ENCODE measurements at places on chromosomes 12 and 14.

DNA sequence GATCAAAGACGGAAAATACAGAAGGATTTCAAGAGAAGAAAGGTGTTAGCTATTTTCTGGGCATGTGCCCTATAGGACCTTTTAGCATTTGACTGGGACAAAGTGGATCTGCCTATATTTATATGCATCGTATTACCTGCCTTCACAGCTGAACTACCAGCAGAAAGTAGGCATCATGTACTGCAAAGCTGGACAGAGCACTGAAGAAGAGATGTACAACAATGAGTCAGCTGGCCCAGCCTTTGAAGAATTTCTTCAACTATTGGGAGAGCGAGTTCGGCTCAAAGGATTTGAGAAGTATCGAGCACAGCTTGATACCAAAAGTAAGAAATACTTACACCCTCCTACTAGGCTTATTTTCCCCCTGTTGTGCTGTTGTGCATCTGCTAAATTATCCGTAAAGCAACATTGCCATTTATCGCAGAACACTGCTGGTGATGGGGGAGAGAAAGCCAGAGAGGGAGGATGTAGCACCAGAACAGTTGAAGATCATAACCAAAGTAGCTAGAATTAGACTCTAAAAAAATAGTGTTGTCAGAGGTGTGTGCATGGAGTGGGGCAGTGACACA lies 282.0 kb upstream of the RGS6 start:
- no peak for DNase-seq

- no peak for DNase-seq
Measured at GRCh38 chr14:95523051-95523814, 6.8 kb upstream of the SYNE3 start.

DNA sequence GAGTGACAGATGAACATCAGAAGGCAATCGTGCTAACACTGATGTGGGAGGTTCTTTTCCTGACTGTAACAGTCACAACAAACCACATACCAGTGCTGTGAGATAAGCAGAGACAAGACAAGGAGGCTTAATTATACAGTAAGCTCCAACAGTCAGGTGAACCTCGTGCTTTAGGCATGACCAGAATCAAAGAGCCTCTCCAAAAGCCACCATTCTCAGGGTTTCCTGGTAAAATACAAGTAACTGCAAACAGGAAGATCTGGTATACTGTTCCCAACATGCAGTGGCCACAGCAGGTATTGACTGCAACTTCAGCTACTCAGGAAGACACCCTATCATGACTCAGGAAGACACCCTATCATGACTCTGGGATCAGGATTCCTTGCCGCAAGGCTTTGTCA lies 47.3 kb upstream of the GTF2A1 start:
- no peak for DNase-seq

DNA sequence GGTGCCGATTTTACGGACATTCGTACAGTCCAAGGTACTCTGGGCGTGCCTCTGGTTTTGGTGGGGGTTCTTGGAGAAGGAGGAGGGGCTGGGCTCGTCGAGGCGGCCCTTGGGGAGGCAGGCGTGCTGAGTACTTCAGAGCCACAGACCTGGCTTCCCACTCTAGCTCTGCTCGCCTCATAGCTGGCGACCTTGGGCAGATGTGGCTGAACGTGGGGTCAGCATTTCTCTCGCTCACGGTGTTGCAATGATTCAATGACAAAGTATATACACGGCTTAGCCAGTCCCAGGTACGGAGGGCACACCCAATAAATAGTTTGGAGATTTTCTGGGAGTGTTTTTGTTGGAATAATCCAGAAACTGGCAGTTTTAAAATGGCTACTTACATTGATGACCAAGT lies 75.1 kb downstream of the FOXN4 start:
- DNase-seq: no peak

DNA sequence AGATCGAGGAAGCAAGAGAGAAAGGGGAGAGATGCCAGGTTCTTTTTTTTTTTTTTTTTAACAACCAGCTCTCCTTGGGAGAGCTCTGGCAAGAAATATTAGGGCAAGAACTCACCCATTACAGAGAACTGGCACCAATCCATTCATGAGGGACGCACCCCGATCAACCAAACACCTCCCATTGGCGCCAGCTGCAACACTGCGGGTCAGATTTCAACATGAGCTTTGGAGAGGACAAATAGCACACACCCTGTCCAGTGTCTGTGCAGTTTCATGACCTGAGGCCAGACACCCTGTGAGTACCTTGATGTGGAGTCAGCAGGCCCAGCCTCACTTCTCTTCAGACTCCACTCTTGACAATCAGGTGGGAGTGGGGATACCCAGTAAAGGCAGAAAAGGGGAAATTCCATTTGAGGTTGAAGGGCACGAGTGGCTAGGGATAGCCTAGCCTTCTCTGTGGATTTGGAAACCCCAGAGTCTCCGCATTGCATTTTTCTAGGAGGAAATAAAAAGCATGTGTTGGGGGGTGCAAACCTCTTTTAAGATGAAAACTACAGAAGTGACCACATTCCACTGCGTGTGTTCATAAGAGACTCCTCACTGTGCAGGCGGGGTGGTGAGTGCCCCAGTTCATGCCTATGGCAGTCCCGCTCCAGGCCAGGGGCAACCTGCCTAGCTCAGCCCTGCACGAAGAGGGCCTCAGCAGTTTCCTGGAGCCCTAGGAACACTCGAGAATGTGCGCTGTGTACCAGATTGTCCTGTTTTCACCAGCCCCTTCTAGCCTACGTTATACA lies 42.4 kb upstream of the GPATCH2L start:
- DNase-seq: no peak

- DNase-seq: no peak
Measured at GRCh38 chr14:22558221-22558913, 30.7 kb downstream of the DAD1 start.

DNA sequence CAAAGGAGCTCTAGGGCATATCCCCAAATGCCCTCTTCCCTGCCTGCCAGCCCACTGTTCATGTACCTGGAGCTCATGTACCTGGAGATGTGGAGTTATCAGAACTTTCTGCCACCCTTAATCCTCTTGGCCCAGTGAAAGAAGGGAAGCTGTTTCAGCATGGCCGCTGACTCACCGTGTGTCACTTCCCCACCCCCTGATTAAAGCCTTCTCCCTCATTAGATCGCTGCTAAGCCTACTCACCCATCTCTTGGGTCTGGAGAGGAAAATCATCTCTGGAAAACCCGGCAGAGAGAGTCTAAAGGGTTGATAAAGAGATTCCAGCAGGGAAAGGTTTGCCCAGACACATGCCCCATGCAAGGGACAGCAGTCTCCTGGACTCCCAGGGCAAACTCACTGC lies 4.5 kb upstream of the LTBP2 start:
- no peak for DNase-seq

DNA sequence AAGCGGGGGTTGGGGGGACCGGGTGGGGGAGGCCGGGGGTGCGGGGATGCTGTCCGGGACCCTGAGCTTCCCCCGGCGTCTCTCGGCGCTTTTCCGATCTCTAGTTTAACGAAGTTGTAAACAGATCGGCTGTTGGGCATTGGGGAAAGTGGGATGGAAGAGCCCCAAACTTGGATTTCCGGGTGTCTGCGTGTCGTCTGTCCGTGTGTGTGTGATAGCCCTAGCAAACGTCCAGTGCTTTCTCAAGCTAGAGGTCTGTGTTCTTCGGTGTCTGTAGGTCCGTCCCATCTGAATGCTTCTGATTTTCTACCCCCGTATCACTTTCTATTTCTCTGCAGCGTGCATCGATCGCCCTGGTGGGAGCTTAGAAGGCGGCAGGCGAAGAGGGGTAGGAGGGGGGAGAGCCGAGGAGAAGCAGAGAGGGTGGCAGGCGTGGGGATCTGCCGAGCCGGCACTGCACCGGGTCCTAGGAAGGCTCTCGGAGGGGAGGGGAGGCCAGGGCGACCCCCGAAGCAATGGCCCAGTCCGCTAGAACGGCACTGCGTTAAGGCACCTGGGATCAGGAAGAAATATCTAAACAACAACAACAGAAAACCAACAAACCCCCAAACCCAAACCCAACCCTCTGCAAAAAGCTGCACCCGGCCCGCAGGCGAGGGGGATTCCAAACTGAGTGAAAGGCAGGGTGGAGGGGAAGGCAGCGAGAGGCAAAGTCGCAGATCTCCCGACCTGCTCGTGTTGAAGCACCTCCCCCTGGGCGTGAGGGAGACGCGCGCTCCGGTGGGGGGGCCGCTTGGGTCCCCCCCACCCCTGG lies 1.0 kb downstream of the KCNA1 start:
- DNase-seq: no peak

GRCh38 chr12:132729541-132730320 lies 19.1 kb downstream of the PGAM5 start:
- no peak for DNase-seq

GRCh38 chr14:70955543-70956480 lies 48.6 kb downstream of the PCNX1 start:
- DNase-seq: no peak

DNA sequence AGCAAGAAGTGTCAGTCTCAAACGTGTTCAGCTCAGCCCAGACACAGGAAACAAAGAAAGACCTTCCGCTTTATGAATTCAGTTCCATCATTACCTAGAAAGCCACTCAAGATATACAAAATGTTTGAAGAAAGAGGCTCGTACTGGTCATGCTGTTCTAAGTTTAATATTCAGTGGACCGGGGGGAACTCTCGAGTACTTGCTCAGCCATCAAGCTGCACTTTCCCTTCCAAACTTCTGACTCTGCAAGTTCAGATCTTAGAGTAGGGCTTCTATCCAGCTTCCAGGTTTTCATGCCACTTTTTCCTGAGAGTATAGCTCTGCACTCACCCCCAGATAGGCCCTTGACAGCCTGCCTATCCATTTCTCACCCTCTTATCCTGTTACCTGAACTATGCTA lies 62.8 kb upstream of the OSBPL8 start:
- no peak for DNase-seq

DNA sequence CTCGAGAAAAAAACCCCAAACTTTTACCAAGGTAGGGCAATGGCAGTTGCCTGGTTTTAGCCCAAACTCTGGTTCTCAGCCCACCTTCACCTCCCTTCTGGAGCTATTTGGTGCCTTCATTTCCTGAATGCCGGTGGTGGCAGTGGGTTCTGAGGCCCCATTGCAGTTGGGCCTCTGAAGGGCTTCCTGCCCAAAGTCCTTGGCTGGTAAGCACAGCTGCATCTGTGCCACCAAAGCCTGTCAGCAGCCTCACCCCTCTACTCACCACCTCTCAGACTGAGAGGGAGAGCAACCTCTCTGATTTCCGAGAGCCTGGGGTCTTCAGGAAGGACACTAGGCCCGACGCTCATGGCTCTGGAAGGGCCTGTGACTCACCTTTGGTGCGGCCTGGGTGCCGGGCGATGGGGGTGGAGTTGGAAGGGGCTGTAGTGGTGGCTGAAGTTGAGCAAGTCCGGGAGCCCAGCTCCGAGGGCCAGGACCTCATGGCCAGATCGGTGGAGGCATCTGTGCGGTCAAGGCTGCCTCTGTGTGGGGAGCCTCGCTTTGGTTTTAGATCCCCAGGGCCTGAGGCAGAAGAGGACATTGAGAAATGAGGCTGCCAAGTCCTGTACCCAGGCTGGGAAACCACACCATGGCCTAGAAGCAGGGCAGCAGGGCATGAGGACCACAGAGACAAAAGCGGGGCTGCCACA lies 38.6 kb upstream of the GPR68 start:
- DNase-seq: no peak

- DNase-seq: no peak
Measured at GRCh38 chr12:113663396-113663795, 191.7 kb upstream of the LHX5 start.

DNA sequence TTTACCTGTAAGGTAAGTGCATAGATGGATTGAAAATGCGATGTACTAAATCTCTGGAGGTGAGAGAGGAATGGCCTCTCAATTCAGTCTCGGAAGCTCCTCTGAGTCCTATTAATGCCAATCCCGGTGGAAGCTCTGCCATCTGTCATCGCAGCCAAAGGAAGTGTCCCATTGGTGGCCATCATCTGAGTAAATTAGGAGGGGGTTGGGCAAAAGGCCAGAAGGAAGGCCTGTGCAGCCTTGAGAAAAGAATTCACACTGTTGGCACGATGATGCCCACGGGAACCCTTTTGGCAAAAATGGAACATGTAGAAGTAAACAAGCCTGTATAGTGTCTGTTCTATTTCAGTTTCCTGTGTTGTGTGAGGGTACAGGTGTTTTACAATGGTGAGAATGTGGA lies 494.8 kb downstream of the NELL2 start:
- no peak for DNase-seq

DNA sequence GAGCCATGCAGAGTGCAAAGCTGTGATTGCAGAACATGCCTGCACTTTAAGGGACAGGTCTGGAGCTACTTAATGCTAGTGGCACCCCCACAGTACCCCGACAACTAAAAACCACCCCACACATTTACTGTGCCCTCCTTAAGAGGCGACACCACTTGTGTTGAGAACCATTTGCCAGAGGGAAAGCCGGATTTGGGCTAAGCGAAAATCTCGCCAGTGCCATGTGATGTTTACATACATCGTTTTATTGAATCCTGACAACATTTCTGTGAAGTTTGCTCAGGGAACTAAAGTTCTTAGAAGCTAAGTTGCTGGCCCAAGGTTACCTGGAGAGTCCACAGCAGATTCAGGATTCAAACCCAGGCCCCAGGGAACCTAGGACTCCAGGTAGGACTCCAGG lies 119.0 kb upstream of the FKBP4 start:
- no peak for DNase-seq

GRCh38 chr14:64728856-64729255 lies 24.6 kb downstream of the PLEKHG3 start:
- DNase-seq: no peak

Data from stimulated activated CD8-positive, alpha-beta memory T cell treated with anti-CD3 and anti-CD28 coated beads, Interleukin-4, amount 100 ng/mL, for 1 hour (primary cell).